Fibroblast of skin of left quadriceps (primary cell): ENCODE measurements at places on chromosomes 11 and 22.

- DNase-seq = peak; percentile 85
Measured at GRCh38 chr22:39174498-39175352, 22.2 kb upstream of the CBX7 start.

- DNase-seq = no peak
Measured at GRCh38 chr22:47369020-47369419, 606.6 kb downstream of the TBC1D22A start.

GRCh38 chr11:28911829-28912228 is 803.6 kb downstream of the METTL15 start:
- no peak for DNase-seq

GRCh38 chr11:30617762-30618161 is 31.6 kb upstream of the MPPED2 start:
- no peak for DNase-seq

GRCh38 chr11:58497951-58498350 is 10.0 kb downstream of the OR5B21 start:
- DNase-seq = no peak

- no peak for DNase-seq
Measured at GRCh38 chr11:132336781-132337535, 966.5 kb downstream of the NTM start.
